Mesenteric fat pad (tissue), 1 donor: ENCODE measurements at places on chromosomes 12 and 14.

GRCh38 chr12:4705824-4706223 is 14.4 kb upstream of the GALNT8 start:
- no peak for DNase-seq

DNA sequence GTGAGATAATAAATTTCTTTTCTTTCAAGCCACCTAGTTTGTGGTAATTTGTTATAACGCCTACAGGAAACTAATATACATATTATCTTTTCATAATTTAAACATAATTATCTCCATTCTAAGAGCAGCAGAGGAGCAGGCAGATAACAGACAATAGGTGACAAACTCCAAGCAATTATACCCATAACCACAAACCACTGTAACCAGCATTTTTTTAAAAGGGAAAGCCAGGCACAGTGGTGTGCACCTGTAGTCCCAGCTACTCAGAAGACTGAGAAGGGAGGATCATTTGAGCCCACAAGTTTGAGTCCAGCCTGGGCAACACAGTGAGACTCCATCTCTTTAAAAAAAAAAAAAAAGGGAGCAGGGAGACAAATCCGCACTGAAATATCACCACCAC is 54.9 kb downstream of the ATF7 start:
- DNase-seq: no peak

DNA sequence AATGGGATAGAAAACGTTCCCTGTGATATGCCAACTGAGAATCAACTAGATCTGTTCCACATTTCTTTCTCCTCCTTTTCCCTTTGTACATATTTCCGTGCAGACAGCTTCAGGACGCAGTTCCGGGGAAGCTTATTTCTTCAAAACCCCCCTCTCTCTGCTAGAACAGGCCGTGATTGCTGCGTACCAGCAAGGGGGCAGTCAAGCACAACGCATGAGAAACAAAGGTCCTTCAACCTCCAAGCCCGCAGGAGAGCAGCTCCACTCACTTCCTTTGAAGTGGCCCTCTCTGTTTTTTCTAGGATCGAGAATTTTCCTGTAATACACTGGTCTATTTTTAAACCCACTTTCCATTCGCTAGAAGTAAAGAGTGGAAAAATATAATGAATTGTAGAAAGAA is 80.8 kb downstream of the ZNF664 start:
- DNase-seq: no peak

GRCh38 chr12:96241846-96242256 is 47.7 kb downstream of the ELK3 start:
- DNase-seq: no peak

DNA sequence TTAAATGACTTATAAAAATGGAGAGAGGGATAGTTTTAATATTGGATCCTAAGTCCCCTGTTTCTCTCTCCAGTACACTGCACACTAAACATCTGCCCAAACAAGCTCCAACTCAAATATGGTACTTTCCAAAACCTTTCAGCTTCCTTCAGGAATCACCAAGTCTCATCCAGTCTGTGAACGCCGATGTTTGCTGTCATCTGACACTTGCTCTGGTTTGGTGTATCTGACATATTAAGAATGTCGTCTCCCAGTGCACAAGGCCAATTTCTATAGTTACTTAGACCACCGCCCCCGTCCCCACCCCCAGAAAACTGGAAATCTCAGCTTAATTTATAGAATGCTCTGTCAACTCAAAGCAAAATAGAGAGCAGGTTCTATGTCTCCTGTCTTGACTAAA is 5.0 kb upstream of the MGP start:
- DNase-seq: no peak

DNA sequence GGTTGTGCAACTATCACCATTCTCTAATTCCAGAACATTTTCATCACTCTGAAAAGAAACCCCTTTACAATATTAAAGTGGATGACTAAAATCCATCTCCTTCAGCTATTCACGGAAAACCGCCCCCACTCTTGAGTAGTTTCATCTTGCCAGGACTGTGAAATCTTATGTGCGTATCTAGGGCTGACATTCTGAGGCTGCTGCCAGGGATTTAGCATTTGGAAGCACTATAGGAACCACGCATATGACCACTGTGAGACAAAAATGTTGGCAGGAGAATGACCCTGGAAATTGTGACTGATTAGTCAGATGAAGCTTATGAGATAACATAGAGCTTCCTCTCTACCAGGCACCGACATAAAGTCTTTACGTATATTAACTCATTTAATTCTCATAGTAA is 305.2 kb upstream of the PDE3A start:
- DNase-seq: no peak

DNA sequence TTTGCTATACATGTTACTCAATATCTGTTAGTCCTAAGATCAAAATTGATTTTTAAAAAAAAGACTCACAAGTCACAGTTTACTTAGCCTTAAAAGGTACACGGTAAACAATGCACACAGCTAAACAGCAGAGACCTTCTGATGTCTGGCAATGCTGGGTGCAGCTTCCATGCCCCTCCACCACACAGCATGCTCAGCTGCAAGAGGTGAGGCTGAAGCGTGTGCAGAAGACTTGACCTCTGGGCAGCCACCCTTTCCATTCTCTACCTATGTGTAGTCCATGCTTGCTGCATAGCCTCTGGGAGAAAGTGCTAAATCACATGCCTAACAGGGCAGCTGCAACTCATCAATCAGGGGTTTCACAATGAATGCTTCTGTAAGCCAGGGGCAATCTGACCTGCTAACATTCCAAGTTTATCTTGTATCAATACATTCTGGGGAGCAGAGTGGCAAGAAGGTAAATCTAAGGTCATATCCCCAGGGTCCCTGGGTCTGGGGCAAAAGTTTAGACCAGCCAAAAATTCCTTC is 44.5 kb upstream of the AMN1 start:
- no peak for DNase-seq

DNA sequence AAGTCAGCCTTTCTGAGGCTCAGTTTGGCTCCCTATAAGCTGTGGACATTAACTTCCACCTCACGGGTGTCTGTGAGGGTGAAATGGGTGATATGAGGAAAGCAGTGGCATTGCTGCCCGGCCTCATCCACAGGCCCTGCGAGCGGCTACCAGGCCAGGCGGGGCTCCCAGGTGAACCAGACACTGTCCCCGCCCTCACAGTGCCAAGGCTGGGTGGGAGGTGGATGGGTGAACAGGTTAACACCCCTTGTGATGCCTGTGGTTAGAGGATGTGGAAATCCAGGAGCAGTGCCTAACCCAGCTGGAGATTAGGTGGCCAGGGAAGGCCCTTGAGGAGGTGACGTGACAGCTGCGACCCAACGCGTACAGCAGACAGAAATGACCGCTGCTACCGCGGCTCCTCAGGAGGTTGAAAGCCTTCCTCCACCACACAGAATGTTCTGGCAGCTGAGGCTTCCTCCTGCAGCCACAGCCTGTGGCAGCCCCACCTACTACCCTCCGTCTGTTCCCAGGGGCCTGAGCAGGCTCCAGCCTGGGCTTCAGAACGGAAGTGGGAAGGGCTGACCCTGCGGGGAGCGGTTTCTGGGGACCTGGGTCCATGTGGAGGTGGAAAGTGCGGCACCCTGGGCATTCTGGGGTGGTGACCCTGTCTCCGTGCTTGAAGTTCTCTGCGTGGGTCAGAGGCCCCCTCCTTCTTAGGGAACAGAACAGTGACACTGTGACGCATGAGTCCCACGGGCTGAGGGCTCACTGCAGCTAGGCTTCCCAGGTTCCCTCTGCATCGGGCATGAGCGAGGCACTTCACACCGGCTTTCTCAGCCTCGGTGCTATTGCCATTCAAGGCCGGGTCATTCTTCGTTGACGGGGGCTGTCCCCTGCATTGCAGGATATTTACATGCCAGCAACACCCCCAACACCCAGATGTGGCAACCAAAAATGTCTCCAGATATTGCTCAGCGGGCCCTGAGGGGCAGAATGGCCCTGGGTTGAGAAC is 9.7 kb downstream of the MMAB start:
- DNase-seq: no peak

GRCh38 chr14:77084985-77085384 is 13.1 kb upstream of the CIPC start:
- no peak for DNase-seq

DNA sequence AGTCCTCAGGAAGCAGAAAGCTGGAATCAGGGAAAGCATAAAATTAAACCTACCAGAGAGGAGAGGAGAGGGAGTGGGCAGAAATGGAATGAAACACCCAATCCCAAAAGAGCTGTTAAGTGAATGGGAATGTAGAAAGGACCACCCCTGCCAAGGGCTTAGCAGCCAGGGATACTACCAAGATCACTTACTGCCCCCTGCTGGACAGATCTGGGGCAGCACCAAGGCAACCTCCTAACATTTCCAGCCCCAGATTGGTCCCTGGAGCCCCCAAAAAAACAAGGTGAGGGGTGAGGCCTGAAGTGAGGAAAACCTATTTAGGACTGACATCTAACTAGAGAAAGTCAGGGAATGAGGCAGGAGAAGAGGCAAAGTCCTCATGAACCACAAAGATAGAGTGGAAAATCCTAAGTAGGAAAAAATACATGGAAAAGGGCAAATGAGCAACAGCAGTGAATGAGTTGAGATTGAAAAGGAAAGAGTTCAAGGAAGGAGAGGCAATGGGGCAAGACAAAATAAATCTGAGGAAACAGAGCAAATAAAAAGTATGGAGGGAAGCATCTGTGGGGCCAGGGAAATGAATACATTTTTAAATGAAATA is 11.2 kb upstream of the FKBP11 start:
- peak; percentile 89 for DNase-seq

- no peak for DNase-seq
Observed at GRCh38 chr14:61803755-61804154, 41.5 kb downstream of the SNAPC1 start.

- DNase-seq: no peak
Observed at GRCh38 chr14:67492538-67492937, 4.0 kb upstream of the TMEM229B start.

GRCh38 chr12:1184402-1184801 is 193.4 kb downstream of the ERC1 start:
- no peak for DNase-seq

GRCh38 chr12:120944645-120945217 is 33.6 kb upstream of the HNF1A start:
- DNase-seq: no peak

DNA sequence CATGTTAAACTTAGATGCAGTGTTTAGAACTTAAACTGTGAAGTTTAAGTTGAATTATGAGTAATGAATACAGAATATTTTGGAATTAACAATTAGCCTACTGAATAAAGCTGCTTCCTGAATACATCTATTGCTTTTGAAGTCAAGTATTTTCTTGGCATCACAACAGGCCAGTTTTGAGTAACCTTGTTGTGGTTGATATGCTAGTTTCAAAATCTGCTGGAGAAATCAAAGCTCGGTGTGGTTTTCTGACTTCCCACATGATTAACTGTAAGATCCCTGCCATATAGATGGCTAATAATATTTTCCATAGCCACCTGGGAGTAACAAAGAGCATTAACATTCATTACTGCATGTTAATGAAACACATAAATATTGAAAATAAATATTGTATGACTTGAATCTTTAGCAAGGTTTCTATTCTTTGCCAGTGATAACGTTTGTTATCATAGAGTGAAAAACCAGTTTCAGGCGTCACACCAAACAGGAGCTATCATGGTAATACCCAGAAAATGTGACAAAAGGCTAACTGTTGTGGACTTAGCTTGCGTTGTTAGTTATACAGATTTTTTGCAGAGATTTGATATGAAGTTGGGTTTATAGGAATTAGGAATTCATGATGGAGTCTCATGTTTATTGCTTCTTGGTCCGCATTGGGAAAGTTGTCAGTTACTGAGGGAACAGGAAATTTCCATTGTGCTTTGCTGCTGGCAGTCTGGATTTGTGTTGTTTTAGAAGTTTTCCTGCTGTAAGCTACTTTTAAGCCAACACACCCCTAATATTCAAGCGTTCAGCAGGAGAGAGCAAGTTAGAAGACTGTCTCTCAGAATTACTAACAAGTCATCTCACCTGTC is 32.1 kb downstream of the PPFIBP1 start:
- DNase-seq: no peak

GRCh38 chr12:20946732-20947131 is 136.2 kb downstream of the SLCO1B3 start:
- DNase-seq: no peak

DNA sequence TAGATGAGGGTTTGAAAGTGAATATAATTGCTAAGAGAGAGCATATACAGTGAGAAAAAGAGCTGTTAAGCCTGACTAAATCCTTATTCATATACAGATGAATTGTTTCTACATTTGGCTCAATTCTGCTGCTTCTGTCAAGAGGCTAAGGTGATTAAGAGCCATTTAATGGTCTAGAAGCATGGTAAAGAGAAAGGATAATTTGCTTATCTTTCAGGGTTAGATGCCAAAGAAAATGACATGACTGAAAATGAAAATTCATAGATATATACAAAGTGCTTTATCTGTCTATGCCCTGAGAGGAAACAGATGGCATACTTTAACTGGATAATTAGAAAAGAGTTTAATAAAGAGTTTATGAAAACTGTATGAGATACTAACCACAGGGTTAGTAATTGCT is 834.9 kb downstream of the SLC6A15 start:
- no peak for DNase-seq

- DNase-seq: no peak
Observed at GRCh38 chr12:1807087-1807860, 13.1 kb upstream of the LRTM2 start.

DNA sequence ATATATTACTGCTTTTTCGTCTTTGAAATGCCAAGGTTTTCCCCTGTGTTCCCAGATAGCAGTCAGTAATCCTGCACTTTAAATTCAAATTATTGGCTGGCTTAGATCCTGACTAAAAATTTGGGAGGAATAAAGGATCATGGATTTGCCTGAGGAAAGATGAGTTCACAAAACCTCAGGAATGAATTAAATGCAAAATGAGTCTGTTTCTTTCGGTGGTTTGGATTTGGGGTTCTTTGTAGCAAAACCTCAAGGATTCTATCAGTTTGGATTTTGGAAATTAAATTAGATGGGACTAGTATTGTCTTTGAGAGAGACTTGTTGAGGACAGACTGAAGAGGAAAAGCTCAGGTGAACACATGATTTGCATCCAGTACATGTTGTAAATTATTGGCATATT is 36.1 kb downstream of the PPFIBP1 start:
- DNase-seq: no peak

- DNase-seq: no peak
Observed at GRCh38 chr12:128940974-128941373, 87.7 kb downstream of the GLT1D1 start.

- DNase-seq: no peak
Observed at GRCh38 chr14:90514015-90514398, 117.2 kb downstream of the CALM1 start.

DNA sequence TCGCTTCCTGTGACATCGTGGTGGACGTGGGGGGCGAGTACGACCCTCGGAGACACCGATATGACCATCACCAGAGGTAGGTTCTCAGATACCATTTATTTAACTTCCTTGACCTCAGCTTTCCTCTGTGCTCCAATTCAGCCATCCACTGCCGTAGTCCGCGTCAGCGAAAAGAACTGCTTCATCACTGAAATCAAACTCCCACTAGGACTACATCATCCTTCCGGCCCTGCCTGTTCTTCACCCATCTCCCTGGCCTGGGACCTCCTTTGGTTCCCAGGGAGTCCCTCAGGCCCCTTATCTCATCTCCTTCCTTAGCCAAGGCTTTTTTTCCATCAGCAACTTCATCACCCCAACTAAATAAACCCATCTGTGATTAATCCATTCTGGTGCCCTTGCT is 692 bp downstream of the MYG1 start:
- DNase-seq: no peak
